H4 (cell line): ENCODE measurements at places on chromosomes 12 and 14. TPM values are rescaled to one million over a fixed set of nuclear protein-coding genes. Genes with fewer than 3 reads are reported as not detected.

The OS9 gene
- total RNA-seq, result 221 and 235 TPM in 2 replicates

The RIN3 gene
- 1.2 and 1.7 TPM in 2 replicates for total RNA-seq

DNA sequence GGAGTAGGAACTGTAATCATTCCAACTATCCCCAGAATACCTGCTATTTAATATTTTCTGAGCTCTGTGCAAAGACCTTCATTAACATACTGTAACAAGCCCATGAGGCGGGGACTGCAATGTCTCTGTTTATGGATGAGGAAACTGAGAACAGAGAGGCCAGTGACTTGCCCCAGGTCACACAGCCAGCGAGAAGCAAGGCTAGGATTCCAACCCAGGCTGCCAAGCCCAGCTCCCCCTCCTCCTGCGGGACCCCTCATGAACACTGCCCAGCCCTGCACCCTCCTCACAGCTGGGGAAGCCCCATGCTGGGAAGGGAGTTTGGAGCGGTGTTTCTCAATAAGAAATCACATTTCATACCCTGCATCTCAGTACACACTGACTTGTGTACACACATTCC, 10.9 kb downstream of the HVCN1 start:
- DNase-seq, result no peak

DNA sequence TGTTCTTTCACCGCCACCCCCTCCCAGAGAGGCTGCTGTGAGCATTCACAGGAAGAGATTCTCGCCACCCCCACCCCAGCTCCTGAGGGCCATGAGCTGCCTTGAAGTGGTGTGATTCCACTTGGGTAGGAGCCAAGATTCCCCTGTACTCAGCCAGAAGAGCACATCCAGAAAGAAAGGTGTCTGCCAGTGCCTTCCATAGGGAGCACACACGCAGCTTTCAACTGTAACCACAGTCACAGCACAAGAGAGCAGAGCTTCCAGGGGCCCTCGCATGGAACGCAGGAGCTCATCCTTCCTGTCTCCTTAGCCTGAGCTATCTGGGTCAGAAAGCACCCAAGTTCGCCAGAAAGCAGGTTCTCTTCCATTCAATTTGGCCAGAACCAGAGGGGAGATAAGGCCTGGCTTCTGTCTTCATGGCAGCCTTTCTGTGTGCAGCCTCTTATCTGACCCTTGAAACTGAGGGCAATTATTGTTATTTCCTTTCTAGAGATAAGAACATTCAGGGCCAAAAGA, 66.6 kb upstream of the SCN8A start:
- DNase-seq, result no peak

- DNase-seq, result no peak
These were observed 10.9 kb downstream of the BCL7A start for GRCh38 chr12:122032580-122032979.

DNA sequence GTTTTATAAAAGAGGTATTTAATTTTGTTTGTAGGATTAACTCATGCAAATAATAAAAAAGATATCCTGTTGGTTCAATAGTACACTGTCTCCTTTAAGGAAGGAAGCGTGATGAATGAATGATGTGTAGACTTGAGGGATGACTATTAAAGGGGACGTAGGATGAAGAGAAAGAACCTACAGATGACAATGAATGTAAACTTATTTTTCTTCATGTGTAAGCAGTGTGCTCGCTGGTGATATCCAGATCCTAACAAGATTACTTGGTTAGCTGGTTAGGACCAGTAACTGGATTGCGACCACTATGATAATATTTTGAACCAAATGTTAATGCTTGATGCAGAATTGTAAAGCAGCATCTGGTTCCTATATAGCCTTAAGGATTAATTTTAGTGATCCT, 2.6 kb downstream of the ARF6 start:
- no peak for DNase-seq
